Midbrain (tissue), 1 donor: ENCODE measurements at places on chromosomes 7 and 10.

DNA sequence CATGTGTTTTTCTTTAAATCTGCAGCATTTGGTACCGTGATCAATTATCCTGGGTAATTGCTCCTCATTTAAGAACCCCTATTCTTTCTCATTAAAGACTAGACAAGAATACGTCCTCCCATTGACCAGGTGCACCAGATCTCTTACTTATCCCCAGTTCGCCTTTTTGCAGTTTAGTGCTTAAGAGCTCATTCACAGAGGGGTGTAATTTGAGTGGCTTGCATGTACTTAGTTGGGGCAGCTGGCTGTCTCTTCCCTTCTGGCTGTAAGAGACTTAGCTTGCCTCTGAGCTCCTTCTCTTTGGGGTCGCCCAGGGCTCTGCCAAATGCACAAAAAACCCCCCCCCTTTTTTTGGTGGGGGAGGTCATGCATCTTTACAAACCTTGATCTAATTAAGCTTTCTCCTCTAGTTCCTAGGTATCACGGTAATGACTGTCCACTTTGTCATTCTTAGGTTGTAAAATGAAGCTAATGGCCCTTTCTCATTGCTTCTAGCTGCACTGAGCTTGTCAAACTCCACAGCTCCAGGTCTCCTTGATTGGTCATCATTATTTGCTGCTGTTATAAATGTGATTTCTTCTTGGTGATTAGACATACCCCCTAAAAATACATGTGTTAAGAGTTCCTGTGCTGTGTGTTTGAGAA is 26.3 kb downstream of the GAD2 start:
- DNase-seq = no peak

GRCh38 chr10:93435621-93436397 is 46.3 kb downstream of the MYOF start:
- DNase-seq = no peak

- no peak for DNase-seq
Measured at GRCh38 chr7:105156731-105157130, 142.7 kb downstream of the KMT2E start.

GRCh38 chr7:124152859-124153692 is 120.2 kb upstream of the TMEM229A start:
- DNase-seq = peak; percentile 76

GRCh38 chr7:26397796-26398426 is 106.2 kb downstream of the SNX10 start:
- DNase-seq = peak; percentile 66

DNA sequence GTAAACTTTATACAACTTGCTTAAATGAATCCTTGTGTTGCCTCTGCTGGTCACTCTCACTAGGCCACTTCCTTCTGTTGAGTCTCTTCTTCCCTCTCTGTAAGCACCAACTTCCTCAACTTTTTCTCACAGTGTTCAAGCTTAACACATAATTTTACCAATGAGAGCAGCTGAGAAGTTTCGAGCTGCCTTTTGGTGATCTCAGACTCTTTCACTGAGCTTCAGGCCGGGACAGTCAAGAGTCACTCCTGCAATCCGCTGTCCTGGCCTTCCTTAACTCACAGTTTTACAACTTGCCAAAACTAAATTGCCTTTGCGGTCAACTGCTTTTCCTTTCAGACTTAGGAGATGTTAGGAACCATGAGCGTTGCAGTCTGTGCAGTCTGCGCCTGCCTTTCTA is 47.4 kb downstream of the PRPF18 start:
- peak; percentile 27 for DNase-seq

DNA sequence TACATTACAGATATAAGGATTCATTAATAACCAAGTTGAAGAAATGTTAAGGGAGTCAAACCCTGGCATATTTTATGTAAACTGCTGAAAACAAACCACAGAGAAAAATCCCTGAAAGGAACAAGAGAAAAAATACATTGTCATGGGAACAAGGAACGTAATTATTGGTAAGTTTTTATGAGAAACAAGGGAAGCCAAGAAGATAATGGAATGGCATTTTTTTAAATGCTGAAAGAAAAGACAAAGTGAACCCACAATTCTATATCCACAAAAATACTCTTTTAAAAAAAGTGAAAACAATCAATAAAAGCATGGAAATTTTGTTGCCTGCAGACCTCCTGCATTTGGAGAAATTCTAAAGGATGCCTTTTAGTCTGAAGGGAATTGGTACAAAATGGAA is 136.4 kb downstream of the CD36 start:
- DNase-seq = no peak

GRCh38 chr7:146725520-146725919 is 608.9 kb downstream of the CNTNAP2 start:
- no peak for DNase-seq

- no peak for DNase-seq
Measured at GRCh38 chr7:2715341-2716231, 27.6 kb downstream of the AMZ1 start.

DNA sequence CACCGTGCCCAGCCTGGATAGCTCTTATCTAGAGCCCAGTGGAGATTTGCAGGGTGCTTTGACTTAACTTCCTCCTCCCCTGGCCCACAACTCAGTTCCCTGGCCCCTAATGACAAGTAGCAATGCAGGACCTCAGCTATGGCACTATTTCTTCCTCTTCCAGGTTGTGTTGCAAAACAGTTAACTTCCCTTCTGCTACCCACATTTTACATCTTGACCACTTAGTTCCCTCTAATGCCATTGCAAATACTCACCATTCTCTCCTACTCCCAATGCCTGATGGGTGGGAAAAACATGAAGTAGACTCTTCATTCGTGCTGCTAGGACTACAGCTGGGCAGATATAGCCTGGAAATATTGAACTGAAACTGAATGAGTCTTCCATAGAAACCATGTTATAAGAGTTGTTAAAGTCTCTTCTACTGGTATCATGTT is 39.1 kb upstream of the FGL2 start:
- peak; percentile 34 for DNase-seq

GRCh38 chr7:17274551-17275245 is 23.8 kb upstream of the AHR start:
- DNase-seq = no peak

DNA sequence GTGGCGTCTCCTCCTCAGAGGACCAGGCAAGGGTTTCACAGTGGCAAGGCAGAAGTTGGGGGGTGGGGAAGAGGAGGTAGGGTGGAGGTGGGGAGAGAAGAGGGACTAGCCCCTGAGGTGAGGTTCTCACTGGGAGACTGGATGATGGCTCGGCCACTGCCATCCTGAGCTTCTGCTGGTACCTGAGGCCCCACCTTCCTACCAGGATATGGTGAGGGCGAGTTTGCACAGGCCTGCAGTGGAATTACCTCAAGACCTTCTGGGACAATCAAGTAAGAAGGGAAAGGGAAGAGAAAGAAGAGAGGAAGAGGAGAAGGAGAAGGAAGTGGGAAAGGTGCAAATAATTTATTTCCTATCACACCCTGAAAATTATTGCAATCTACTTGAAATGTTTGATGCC is 111.8 kb upstream of the GDF10 start:
- DNase-seq = no peak

DNA sequence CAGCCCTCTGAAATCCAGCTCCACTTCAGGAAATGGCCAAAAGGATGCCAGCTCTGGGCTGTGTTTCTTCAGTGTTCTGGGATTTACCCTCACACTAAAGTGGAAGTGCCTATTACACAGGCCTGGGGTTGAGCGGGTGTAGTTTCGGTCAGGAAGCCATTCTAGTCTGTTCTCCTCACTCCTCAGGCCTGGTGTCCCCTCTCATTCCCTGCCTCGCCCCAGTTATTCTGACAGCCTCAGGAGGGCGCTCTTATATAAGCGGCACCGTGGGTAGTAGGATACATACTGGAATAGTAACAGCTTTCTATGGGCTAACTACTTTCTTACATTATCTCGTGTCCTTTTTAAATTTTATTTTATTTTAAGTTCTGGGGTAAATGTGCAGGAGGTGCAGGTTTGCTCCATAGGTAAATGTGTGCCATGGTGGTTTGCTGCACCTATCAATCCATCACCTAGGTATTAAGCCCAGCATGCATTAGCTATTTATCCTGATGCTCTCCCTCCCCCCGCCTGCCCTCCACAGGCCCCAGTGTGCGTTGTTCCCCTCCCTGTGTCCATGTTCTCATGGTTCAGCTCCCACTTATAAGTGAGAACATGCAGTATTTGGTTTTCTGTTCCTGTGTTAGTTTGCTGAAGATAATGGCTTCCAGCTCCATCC is 12.2 kb upstream of the LGI1 start:
- DNase-seq = peak; percentile 23

GRCh38 chr7:41451826-41452225 is 251.1 kb downstream of the INHBA start:
- no peak for DNase-seq

GRCh38 chr7:101162551-101163278 is 2.7 kb downstream of the VGF start:
- no peak for DNase-seq

DNA sequence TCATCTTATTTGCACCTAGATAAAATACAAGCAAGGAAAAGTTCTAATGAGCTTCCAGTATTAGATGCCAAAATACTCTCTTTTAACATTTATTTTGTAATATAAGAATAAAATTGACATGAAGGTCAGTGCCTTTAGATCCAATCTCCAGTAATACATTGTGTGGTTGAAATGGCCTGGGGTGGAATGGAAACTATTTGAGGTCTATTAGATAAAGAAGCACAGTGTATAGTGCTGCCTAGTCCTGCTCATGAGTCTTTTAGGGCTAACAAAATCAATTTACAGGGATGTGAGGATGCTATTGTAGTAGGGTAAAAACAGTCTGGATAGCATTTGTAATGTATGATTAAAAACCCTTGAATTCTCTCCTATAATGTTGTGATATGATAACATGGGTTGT is 84.5 kb upstream of the ETV1 start:
- no peak for DNase-seq

- DNase-seq = no peak
Measured at GRCh38 chr10:89037096-89037495, 46.5 kb downstream of the FAS start.
